Small intestine (tissue), 16 donors: ENCODE measurements at places on chromosomes 3 and 15. TPM values are rescaled to one million over a fixed set of nuclear protein-coding genes. Genes with fewer than 3 reads are reported as not detected.

Gene PLSCR5
- not detected for polyA plus RNA-seq

Gene NR1I2
- polyA plus RNA-seq: 105 TPM

GRCh38 chr3:104909198-104909597 is 457.5 kb upstream of the ALCAM start:
- no peak for DNase-seq

DNA sequence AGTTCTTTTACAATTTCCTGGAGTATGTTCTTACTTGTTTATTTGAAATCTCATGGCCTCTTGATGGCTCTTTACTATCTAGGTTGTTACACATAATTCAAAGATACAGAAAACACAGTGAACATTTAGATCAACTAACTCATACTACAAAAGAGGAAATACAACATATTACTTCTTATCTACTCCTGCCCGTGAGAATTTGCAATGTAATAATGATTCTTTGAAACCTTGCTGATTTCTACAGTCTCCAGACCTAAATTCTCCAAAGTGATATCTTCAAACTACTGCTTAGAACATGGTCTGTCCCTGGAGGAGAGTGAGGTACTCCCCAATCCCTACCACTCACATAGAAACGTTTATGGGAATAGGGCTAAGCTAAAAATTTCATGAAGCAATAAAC is 29.9 kb upstream of the GOLGA8B start:
- no peak for DNase-seq

DNA sequence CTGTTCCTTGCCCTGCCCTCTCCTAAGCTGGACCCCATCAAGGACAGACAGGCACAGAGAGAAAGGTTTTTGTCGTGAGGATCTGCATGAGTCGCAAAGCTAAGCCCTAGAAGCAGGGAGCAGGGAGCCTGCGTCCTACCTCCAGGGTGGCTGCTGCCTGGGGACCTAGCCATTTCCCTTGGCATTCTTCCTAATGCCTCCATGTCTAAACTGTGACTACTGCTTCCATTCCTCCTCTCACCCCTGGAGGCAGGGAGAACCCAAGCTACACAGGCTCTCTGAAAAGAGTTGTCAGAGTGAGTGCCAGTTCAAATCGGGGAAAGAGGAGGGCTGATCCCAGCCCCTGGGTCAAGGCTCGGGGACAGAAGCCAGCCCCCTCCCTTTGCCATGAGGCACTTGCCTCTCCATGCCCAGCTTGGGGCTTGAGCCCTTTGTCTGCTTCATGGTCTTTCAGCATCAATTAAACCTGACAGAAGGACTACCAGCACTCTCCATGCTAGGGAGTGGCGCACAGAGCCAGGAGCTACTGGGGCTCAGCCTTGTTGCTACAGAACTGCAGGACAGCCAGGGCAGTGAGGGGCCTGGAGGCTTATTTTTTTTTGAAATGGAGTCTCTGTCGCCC is 2.4 kb downstream of the GCHFR start:
- no peak for DNase-seq
